ENCODE measurements at places on chromosomes 6 and 20.

DNA sequence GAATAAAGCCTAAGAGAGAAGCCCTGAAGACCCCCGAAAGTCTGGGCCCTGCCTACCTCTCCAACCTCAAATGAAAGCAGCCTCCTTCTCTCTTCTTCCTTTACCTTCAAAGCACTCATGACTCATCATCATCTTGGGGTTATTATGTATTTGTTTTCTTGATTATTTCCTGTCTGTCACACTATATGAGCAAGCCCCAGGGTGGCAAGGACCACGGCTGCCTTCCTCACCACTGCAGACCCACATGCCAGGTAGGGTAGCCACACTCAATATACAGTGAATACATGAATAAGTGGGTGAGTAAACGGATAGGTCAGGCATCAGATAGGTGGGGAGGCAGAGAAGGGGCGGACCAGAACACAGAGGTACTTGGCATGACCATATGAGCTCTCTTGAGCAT, 8.8 kb downstream of the WFDC3 start:
- DNase-seq = no peak

- no peak for DNase-seq
Observed at GRCh38 chr20:20426655-20426907, 58.7 kb downstream of the INSM1 start.

GRCh38 chr6:38169977-38170526, 350.5 kb downstream of the ZFAND3 start:
- no peak for DNase-seq

GRCh38 chr6:6709106-6709505, 120.6 kb downstream of the LY86 start:
- no peak for DNase-seq

GRCh38 chr6:11341867-11342266, 109.4 kb upstream of the NEDD9 start:
- no peak for DNase-seq

GRCh38 chr6:4032475-4032874, 46.5 kb downstream of the FAM217A start:
- DNase-seq = no peak

DNA sequence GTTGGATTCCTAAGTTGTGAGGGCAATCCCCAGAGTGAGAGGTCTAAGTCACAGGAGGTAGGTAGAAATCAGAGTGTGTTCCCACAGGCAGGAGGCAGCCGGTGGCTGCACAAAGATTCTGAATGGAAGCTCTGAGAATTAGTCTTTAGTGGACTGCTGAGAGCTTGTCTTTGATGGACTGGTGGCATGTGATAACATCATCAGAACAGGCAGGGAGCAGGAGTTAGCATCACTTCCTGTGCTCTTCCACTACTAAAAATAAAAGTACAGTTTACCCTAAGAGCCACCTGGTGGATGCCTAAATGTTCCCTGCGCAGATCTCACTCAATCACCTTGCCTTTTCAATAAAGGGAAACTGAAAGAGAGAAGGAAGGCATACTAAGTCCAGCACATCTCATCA, 294.6 kb upstream of the POU3F2 start:
- no peak for DNase-seq

DNA sequence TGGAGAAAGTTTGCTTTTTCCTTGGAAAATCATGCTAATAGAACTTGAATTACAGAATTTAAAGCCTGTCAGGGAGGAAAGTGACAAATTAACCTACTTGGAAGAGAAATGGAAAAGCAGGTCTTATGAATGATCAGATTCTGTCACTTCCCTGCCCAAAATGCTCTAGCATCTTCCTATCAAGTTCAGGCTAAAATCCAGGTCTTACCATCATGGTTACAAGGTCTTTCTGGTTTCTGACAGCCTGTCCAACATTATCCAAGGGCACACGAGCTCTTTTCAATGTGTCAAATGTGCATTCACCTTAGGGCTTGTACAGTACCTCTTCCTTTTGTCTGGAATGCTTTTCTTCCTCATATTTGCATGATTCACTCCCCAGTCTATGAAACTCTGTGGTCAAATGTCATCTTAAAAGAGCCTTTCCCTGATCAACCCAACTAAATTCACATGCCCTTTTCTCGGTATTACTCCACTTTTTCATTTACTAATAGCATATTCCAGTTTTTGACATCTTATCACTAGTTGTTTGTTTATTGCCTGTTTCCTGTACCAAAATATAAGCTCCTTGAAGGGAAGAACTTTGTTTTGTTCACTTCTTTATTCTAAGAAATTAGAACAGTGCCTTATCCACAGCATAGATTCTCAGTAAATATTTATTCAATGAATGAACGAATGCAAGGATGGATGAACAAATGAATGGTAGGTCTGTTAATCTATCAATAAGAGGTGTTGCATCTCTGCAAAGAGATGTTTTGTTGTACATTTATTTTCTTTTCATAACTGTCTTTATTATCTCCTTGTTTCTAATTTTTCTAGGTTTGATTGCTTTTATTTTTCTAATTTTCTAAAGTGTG, 139.5 kb downstream of the BCAS1 start:
- DNase-seq = no peak

Measured in stimulated activated CD4-positive, alpha-beta T cell treated with anti-CD3 and anti-CD28 coated beads, Interleukin-12 subunit alpha, Interleukin-12 subunit beta, amount 100 ng/mL, for 4 hours (primary cell).